Activated effector memory CD4-positive, alpha-beta T cell treated with Interleukin-2 at 50 U/mL for 16 hours (primary cell): ENCODE measurements at places on chromosomes 5 and 9.

GRCh38 chr5:124605541-124605940 lies 140.9 kb downstream of the ZNF608 start:
- DNase-seq = no peak

- no peak for DNase-seq
Measured at GRCh38 chr5:133825631-133826289, 142.7 kb downstream of the C5orf15 start.

- DNase-seq = no peak
Measured at GRCh38 chr5:153881687-153882086, 157.0 kb downstream of the FAM114A2 start.

DNA sequence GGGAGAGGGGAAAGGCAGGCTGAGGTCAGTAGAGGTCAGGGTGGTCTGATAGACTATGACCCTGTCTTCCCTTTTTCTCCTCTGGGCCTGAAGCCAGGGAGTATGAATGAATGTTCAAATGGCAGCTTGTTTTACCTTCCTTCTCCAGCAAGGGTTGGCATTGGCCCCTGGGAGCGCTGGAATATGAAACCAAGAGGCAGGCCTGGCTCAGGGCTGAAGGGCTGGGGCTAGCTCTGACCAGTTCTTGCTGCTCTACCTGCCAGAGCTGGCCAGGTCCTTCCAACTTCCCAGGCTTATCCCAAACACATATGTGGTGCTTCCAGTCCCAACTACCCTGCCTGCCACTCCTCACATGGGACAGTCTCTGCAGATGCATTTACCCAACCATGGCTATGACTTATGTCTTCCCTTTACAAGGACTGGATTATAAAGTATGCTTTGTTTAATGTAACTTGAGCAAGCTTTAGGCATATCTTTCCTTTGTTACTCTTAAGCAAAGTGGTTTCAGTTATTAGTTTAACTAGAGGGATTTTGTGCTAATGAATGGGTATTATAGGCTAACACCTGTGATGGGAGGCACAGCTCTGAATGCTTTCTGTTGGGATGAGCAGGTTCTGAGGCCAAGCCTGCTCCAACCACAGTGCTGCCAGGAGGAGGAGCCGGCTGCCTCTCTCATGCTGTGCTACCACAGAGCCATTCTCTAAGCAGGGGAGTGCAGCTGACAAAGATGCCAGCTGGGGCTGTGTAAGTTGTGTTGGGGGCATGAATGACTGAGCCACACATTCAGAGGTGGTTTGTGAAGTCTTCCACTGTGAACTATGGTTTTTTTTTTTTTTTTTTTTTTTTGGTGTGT lies 6.1 kb downstream of the CCNI2 start:
- no peak for DNase-seq

DNA sequence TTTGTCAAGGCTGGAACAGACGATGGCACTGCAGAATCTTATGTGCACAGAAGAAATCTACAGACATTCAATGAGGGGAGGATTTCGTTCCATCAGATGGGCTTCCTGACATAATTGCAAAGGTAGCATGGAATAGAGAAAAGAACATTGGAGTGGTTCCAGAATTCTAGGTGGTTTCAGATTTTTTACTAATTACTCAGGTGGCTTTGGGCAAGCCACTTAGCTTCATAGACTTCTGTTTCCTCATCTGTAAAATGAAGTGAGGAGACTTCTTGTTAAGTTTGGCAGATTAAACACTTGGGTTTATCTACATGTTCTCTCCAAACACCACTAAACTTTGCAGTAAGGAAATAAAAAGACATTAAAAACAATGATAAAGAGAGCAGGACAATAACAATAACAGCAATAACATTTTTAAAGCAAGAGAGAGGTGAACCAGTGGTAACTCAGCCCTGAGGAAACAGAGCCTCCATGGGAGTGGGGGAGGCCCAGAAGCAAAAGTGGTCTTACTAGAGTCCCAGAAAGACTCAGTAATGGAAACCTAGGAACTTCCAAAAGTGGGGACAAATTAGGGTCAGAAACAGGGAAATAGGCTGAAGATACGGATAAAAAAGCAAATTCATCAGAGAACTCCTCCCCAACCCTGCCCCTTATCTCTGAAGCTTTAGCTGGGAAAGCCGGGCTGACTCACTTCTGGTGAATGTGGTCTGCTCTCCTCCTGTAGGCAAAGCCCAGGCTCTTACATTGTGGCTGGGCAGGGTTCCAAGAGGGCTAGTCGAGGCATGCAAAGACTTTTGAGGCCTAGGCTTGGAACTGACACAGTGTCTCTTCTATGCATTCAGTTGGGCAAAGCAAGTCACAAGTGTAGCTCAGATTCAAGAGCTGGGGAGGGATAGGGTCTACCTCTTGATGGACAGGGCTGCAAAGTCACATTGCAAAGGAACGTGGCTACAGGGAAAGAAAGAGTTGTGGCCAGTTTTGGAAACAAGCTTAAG lies 11.8 kb upstream of the ACTBL2 start:
- DNase-seq = peak; percentile 32

GRCh38 chr5:1760231-1760630 lies 39.4 kb downstream of the MRPL36 start:
- DNase-seq = no peak

DNA sequence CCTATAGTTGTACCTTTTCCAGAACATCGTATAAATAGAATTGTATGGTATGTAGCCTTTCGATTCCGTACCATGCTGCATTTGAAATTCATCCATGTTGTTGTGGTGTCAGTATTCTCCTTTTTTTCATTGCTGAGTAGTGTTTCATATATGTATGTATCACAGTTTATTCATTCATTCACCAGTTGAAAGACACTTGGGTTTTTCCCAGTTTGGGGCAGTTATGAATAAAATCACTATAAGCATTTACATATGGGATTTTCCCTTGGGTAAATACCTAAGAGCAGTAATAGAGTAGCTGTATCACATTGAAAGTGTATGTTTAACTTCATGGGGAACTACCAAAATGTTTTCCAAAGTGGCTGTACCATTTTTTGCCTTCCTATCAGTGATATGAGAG lies 16.1 kb upstream of the FKTN start:
- no peak for DNase-seq

GRCh38 chr5:64505769-64506566 lies at the start of gene RGS7BP:
TSS of gene RGS7BP (plus strand) at chr5:64506015. CDS start at chr5:64506625, 610 bp downstream.
- DNase-seq = no peak

DNA sequence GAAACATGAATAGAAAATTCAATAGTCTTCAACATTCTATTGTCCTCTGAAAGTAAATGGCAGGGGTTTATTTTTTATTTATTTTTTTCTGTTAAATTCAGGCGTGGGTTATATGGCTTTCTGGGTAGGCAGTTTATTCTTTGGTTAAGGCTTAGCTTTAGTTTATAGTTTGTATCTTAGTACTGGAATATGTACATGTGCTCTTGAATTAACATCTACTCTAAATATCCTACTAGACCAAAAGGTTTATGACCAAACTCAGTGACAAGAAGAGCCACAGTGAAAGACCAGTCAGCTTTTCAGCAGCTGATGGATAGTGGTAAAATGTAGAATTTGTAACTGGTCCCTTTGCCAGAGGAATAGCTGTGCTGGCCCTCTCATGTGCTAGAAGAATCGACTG lies 62.0 kb upstream of the DAB2 start:
- DNase-seq = no peak

DNA sequence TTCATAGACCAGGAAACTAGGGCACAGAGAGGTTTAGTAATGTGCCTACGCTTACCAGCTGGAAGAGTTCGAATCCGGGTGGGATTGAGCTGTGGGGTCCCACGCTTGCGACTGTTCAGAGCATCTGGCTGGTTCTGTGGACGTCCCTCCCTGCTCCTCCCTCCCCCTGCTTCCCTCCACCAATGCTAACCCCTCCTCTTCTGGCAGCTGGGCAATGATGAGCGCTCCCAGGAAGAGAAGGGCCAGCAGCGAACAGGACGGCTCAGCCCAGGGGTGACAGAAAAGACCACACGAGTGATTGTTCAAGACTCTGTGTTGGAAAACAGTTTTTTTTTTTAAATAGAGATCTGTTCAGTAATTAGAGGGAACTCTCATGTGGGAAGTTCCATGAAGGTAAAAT lies 6.9 kb downstream of the FAM163B start:
- DNase-seq = no peak

DNA sequence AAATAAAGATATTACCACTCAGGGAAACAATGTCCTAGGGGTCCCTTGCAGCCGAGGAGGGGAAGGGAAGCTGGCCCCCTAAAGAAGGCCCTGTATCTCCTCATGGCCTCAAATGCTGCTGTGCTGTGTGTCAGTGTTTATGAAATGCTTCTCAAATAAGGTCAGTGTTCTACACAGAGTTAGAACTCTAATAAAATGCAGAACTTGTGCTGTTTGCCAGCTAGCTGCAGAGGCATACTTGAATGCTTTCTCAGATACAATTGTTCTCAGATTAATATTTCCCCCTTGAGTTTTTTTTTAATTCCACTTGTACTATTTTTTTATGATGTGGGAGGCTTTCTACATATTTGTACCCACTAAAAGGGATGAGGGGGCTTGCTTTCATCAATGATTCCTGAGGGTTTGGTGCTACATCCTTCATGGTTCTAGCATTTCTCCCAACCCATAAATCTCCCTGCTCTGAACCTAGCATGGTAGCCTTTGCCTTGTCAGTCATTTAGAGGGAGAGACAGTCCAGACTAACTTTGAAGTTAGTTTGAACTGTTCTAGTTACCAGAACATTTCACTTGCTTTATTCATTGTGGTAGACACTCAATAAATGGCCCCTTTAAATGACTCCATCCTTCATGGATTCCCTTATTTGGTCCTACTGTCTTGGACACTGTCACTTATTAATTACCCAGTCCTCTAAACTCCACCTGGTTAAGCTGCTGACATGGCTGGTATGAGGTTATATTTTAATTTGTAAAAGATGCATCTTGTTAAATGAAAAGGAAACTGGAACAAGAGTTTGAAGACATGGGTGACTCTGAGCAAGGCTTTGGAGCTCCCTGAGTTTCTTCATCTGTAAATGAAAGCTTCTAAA lies 12.6 kb downstream of the SLIT3 start:
- no peak for DNase-seq

DNA sequence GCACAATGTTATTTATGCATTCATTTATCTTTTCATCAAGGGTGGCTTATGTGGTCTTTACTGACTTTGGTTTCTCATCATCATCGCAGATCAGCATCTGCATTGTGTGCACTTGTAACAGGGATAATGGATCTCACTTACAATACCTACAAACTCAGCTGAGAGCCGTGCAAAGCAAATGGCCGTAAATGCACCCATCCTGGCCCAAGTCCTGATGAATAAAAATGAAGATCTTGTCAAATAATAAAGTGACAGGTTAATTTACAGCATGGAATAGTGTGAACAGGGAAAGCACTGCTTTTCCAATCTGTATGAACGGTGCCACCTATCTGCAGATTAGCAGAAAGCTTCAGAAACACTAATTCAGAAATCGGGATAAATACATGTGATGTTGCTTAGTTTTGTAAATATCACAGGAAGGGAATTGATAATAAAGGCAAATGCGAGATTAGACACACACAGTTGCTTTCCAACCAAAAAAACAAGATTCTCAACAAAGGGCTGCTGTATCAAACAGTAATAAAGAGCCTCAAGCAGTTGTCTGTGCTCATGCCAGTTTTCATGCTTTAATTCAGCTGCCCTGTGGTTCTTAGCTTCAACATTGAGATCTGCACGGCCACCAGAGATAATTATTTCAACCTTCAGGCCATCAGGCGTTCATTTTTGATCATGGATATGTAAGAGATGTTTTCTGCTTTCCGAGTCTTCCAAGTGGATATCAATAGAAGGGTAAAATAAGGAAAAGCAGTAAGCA lies 153.4 kb upstream of the POU5F2 start:
- DNase-seq = no peak

GRCh38 chr9:89718651-89719050 lies 113.8 kb downstream of the GADD45G start:
- DNase-seq = no peak

- DNase-seq = no peak
Measured at GRCh38 chr5:59709846-59710245, 183.7 kb downstream of the PDE4D start.

DNA sequence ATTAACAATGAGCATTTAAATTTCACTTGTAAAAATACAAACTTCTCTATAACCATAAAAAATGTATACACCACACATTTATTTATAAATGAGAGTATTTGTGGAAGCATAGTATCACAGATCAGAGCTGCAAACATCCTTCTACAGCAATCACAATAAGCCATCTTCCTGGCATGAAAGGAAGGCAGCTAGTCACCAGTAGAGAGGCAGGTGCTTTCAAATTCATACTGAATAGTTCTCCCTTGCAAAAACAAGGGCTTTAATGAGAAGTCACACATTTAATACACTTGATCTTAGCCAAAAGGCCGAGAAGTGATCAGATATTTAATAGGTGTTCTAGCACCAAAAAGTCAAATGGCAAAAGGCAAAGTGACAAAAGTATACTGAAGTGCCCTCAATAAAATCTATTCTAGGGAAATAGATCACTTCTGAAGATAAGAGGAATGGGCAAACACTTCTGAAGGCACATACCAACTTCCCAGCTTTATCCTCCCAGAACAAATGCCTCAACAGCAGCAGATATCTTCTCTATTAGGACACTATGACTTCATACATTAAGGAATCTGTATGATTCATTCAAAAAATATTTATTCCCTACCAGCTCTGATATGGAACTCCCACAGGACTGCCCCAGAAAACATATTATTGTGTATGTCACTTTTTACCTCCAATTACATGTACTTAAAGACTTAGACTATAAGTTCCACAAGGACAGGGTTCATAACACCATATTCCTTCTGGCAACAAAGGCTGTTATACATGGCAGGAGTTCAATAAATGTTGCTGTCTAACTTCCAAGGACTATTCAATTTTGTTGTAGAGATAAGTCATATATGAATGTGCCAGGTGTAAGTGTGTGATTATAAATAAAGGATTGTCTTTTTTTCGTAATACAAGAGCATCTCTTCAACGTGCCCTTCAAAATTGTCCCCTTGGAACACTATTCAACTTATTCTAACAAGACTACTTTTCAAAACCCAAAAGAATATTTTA lies 31.7 kb downstream of the MAPKAP1 start:
- no peak for DNase-seq

- DNase-seq = no peak
Measured at GRCh38 chr9:128372784-128373183, 1.6 kb downstream of the URM1 start.

DNA sequence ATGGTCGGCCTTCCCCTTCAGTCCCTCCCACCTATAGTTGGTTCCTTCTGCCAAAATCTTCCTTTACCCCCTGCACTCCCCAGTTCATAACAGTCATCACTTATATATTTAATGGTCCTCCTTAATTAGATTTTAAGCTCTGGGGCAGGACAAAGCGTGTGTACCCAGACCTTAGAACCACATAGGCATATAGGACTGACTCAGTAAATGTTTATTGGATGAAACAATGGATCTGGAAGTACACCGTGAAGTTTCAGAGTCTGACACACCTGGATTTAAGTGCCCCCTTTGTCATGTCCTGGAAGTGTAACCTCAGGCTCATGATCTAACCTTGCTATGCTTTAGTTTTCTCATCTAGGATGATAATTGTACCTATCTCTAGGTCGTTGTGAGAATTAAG lies 32.0 kb downstream of the STARD4 start:
- no peak for DNase-seq

GRCh38 chr5:82405161-82405560 lies 127.0 kb upstream of the RPS23 start:
- DNase-seq = no peak

DNA sequence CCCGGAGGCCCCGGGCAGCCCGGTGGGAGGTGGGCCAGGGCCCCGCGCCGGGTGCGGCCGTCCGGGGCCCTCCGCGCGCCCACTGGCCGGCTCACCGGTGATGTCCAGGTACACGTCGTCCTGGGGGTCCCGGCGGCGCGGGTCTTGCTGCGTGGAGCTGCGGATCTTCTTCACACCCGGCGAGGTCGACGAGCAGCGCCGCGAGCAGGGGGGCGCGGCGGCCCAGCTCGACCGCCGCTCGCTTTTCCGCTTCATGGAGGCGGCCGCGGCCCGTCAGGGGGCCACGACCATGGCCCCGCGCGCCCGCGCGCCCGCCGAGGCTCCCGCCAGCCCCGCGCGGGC lies 548 bp downstream of the CDC14B start:
- no peak for DNase-seq
